ENCODE measurements at places on chromosomes 6 and 20.
A peak's percentile ranks its signal among the peaks of the same experiment; 100 is the strongest.

GRCh38 chr6:121767211-121767610, 331.8 kb downstream of the GJA1 start:
- no peak for DNase-seq

DNA sequence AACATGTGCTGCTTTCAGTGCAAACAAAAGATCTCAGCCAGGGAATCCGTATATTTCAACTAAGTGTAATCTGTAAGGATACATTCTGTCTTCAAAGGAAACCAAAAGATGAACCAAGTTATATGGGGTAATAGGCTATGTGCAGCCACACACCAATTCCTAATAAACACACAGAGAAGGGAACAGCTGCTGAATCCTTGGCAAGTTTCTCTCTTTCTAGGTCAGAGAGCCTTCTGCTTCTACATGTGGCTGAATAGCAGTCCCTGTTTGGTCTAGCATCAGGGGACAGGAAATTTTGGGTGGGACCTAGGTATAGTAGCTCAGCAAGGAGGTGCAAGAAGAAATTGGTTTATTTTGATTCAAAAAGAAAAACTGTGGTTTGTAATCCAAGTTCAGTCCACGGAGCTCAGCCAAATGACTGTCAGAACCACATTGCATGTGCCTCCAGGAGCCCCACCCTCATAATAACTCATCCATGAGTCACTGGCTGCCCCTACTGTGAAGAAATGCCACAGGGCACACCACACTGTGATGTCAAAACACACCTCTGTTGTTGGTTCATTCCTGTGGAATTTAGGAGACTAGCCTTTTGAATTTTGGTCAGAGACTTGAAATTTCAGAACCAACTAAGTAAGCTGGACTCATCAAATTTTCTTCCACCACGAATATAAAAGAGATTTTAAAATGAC, 21.1 kb downstream of the SPTLC3 start:
- no peak for DNase-seq

- no peak for DNase-seq
Observed at GRCh38 chr6:106318061-106318460, 7.5 kb downstream of the ATG5 start.

- peak; percentile 52 for DNase-seq
Observed at GRCh38 chr6:123715006-123715863, 78.5 kb upstream of the TRDN start.

GRCh38 chr6:107116328-107116892, 1.1 kb upstream of the BEND3 start:
- DNase-seq = peak; percentile 34

DNA sequence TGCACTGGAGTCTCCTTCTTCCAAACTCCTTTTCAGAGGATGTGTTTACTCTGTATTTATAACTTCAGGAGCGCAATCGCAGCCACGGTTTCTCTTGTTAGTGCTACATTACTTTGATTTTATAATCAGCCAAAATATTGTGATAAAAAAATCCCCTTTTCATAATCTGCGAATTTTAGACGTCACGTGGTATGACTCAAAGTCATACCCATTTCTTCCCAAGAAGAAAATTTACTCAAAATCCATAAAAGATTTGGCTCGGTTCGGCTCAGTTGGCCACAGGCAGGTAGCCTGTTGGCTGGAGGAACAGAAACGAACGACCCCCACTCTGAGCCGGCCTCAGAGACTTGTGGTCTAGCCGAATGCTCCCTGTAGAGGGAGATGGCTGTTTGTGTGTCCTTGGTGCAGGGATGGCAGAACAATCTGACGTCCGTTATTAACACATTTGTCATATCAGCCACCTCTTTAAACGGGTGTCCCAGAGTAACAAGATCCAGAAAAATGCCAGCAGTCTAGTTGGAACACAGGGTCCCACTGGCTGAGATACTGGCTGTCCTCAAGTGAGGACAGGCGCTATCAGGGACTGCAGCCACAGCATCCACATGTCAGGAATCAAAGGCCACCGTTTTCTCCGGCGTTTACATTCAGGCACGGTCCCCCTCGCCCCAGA, 247.6 kb downstream of the DLL1 start:
- DNase-seq = no peak

DNA sequence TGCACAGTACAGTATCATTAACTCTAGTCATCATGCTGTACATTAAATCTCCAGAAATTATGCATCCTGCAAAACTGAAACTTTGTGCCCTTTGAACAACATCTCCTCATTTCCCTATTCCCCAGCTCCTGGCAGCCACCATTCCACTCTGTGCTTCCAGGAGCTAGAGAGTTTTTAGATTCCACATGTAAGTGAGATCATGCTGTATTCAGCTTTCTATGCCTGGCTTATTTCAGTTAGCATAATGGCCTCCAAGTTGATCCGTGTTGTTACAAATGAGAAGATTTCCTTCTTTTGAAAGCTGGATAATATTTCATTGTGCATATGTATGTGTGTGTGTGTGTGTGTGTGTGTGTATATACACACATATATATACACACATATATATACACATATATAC, 86.9 kb upstream of the SLC24A3 start:
- DNase-seq = no peak

- DNase-seq = no peak
Observed at GRCh38 chr6:156169371-156169770, 607.8 kb upstream of the ARID1B start.

- no peak for DNase-seq
Observed at GRCh38 chr6:137884149-137884909, 17.3 kb downstream of the TNFAIP3 start.

GRCh38 chr6:46325561-46326530, 155.1 kb upstream of the ENPP5 start:
- DNase-seq = no peak

DNA sequence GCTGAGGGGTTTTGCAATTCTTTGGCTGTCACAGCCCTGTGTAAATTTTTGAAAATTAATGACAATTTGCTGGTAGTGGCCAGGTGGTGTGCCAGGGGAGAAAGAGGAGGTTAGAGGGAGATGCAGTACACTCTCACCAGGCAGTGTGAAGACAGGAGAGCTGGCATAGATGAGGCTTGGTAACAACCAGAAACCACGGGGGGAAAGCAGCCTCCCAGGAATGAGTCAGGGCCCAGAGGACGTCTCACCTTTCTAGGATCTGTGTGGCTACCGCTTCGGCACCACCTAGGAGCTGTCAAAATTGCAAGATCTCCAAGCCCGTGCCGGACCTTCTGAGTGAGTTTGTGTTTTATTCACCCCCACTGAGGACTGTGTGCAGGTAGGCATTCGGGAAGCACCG, 171.4 kb downstream of the PACRG start:
- DNase-seq = no peak

Measured in NCI-H446 treated with DMSO at 0.1 percent for 48 hours (cell line).